Lower leg skin (tissue), 4 donors: ENCODE measurements at places on chromosomes 5 and 9. TPM values are rescaled to one million over a fixed set of nuclear protein-coding genes. Genes with fewer than 3 reads are reported as not detected.

CMBL gene
- total RNA-seq: 3.2 TPM

SCGB3A2 gene
- total RNA-seq: not detected

- DNase-seq: no peak
Measured at GRCh38 chr5:167261309-167262100, 1029.9 kb upstream of the WWC1 start.

DNA sequence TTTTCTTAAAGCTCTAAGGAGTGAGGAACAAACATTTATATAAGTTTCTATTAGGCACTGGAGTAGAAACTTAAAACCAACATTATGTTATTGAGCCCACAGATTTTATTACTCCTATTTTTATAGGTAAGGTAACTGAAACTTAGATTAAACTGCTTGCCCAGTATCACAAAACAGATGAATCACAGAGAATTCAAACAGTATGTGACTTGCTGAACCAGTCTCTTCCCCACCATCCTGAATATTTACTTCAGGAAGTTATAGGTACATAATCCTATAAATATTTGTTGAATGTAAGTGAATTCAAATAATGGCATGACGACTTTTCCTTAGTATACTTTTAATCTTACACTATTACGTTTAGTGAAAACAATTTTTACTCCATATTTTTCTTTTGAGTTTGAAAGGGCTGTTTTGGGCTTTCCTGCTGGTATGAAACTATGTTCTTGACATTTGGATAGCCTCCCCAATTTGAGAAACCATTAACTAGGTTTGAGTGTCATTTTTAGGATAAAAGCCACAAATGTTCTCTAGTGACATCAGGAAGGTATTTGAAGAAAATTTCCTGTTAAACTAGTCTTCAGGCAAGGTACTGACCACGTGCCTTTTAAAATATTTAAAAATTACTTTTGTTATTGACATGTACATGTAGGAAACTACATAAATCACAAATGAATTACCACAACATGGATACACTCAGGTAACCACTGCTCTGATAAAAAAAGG, 39.3 kb downstream of the PRRC1 start:
- DNase-seq: no peak

- no peak for DNase-seq
Measured at GRCh38 chr5:114255260-114255659, 106.6 kb upstream of the KCNN2 start.

DNA sequence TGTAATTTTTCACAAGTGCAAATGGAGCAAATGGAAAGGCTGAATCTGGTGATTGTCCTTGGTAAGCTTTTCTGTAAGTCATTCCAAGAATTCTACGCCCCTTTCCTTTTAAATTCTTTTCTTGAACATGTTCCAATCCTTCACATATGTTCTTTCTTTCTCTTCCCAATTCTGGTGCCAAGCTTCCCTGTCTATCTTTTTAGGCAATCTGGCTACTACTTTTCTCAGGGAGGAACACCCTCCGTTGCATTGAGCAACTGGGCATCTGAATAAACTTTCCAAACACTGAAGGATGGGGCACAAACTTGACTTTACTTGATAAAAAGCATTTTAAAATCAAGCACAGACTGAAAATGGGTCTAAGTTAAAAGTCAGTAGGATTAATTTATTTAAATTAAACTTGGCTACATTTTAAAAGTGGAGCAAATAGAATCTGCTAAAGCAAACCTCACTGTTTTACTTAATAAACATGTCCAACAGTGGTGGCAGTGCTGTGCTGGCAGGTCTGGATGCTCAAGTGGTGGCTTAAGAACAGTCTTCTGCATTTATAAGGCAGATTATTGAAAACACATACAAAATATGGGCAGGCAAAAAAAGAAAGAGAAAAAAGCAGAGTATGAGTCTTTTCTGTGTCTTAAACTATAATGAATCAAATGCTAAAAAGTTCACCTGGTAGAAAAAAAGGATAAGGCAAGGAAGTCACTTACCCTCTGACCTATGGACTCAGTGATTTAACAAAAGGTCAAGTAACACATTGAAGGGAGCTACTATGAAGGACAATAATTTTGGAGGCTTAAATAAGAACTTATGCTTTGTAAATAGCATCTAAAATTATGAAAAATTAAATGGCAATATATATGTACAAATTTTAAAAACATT, 5.4 kb downstream of the ELL2 start:
- no peak for DNase-seq

- no peak for DNase-seq
Measured at GRCh38 chr9:98610211-98610610, 98.5 kb downstream of the GABBR2 start.
